Esophagus squamous epithelium (tissue), 5 donors: ENCODE measurements at places on chromosomes 2 and 18. TPM values are rescaled to one million over a fixed set of nuclear protein-coding genes. Genes with fewer than 3 reads are reported as not detected.

The CHRNG gene
- not detected for total RNA-seq

DNA sequence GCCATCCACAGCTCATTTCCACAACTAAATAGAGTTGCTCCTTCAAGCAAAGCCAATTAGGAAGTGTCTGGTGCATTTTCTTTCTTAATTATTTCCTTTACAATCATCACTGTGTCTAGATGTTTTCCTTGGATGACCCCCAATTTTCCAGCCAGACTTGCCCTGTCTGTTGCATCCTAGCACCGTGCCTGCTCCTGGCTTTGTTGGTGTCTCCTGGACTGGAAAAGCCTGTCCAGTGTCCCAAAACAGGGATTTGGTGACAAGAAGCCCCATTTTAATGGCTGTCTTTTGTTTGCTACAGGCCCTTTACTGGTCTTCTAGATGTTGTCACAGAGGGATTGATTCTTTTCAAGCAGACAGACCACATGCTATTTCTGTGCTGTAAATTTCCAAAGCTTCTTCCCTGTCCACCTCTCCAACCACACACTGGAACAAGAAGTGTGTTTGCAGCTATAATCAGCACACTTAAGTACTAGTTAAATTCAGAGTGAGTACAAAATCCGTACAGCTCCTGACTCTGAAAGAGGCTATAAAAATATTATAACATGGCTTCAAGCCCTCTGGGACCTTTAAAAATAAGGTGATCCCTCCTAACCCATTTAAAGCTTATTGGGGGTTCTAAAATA is 38.4 kb downstream of the RNF144A start:
- DNase-seq: no peak

DNA sequence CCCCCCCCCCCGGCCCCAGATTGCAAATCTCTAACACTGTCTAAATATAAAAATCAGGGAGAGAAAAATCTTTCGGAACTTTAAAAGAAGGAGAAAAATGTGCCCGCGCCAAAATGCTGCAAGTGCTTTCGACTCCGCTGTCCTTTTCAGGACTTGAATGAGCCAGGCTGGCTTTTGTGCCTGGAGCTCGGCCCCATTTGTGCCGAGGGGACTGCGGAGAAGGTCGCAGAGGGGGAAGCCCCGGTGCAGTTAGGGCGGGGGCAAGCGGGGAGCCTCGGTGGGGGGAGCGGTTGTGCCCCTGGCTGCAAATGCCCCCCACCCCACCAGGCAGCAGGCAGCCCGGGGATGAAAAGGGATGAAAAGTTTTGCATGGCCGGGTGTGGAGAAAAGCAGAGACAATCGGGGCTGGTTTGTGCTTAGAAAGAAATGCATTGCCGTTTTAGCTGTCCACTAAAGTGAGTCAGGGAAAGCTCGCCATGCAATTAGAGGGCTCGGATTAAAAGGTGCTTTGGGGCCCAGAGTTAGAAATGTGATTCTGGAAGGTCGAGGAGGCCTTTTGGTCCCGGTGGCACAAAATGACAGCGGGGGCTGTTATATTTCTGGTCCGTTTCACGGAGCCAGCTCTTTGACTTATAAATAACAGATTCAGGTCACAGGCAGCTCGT is 1.6 kb downstream of the INHBB start:
- DNase-seq: no peak

The GRB14 gene
- total RNA-seq: 0.31 TPM
